Chondrocyte (in vitro differentiated cells): ENCODE measurements at places on chromosomes 2 and 18.

- DNase-seq = no peak
- peaks cover 2% of the 10 kb centered on the region for H3K27me3 ChIP-seq
- peaks cover 12% of the 10 kb centered on the region for H3K4me1 ChIP-seq
- no peaks in the 10 kb centered on the region for H3K36me3 ChIP-seq
- H3K27ac ChIP-seq = no peak overlapping the region
- H3K4me3 ChIP-seq = no peak overlapping the region
These were observed 62.4 kb upstream of the TCF4 start for GRCh38 chr18:55650363-55650870.

DNA sequence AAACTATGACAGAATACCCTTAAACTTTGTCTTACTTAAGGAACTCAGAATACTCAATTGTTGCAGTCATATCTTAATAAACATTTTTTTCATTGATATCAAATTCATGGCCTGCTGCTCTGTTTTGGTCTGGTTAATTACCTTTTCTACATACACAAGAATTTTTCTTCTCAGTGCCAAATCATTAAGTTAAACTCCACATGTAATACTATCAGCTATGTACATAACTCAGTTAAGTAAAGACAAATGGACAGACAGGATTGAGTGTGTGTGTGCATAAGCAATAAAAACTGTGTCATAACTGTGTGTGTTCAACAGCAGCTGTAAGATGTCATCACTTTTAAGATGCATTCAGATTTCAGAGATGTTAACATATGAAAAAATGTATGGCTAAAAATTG, 34.4 kb downstream of the VRK2 start:
- no peak for DNase-seq

GRCh38 chr18:70058916-70059315, 111.2 kb upstream of the CD226 start:
- peaks cover 5% of the 10 kb centered on the region for H3K36me3 ChIP-seq
- H3K27me3 ChIP-seq = no peaks in the 10 kb centered on the region
- no peak overlapping the region for H3K27ac ChIP-seq

GRCh38 chr2:108409768-108410167, 32.0 kb downstream of the SULT1C4 start:
- H3K27ac ChIP-seq = no peak overlapping the region
- no peak overlapping the region for H3K4me3 ChIP-seq
- H3K27me3 ChIP-seq = peaks cover 1% of the 10 kb centered on the region
- DNase-seq = no peak
- peaks cover 19% of the 10 kb centered on the region for H3K4me1 ChIP-seq

GRCh38 chr2:163291790-163292189, 444.0 kb downstream of the FIGN start:
- H3K4me1 ChIP-seq = no peaks in the 10 kb centered on the region
- H3K27ac ChIP-seq = no peak overlapping the region
- H3K36me3 ChIP-seq = no peaks in the 10 kb centered on the region
- no peak for DNase-seq
- H3K27me3 ChIP-seq = no peaks in the 10 kb centered on the region
- H3K4me3 ChIP-seq = no peak overlapping the region

- H3K27ac ChIP-seq = no peak overlapping the region
- H3K4me1 ChIP-seq = no peaks in the 10 kb centered on the region
- no peak overlapping the region for H3K4me3 ChIP-seq
These were observed 783.1 kb upstream of the LRRTM1 start for GRCh38 chr2:81087646-81088045.

DNA sequence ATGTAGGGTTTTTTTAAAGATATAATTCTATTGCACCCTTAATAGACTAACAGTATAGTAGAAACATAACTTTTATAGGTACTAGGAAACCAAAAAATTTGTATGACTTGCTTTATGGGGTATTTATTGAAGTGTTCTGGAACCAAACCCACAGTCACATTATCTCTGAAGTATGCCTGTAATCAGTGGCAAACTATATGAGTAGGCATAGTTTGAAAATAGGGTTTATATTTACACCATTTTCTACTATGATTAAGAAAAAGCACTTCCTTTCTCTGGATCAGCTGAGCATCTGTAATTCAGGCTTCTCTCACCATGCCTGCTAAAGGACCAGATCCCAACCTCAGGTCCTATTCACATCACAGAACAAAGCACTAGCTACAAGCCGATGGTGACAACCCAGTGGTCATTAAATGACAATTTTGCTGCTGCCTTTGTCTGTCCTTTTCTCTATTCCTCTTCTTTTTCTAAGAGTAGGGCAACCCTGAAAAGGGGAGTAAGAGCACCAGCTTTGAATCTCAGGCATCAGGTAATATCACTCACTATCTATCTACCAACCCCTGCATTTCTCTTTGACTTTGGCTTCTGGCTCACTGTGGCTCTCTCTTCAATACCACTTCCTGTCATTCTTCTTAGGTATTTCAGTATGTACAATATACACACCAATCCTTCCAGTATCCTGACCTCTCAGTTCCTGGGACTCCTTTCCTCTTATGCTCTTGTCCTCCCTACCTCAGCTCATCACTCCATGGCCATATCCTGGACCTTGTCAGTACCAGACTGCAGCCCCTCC, 14.4 kb downstream of the NEMP2 start:
- no peaks in the 10 kb centered on the region for H3K27me3 ChIP-seq
- no peak overlapping the region for H3K4me3 ChIP-seq
- H3K4me1 ChIP-seq = no peaks in the 10 kb centered on the region
- no peak overlapping the region for H3K27ac ChIP-seq
- H3K36me3 ChIP-seq = peaks cover 14% of the 10 kb centered on the region

GRCh38 chr2:223815186-223815883, 22.0 kb downstream of the AP1S3 start:
- H3K4me3 ChIP-seq = no peak overlapping the region
- no peaks in the 10 kb centered on the region for H3K27me3 ChIP-seq
- H3K4me1 ChIP-seq = peaks cover 53% of the 10 kb centered on the region
- no peaks in the 10 kb centered on the region for H3K36me3 ChIP-seq

GRCh38 chr18:61428266-61428665, 95.0 kb downstream of the CDH20 start:
- no peaks in the 10 kb centered on the region for H3K4me1 ChIP-seq
- H3K36me3 ChIP-seq = no peaks in the 10 kb centered on the region
- H3K4me3 ChIP-seq = no peak overlapping the region
- H3K27me3 ChIP-seq = peaks cover 8% of the 10 kb centered on the region
- DNase-seq = no peak
- H3K27ac ChIP-seq = no peak overlapping the region

DNA sequence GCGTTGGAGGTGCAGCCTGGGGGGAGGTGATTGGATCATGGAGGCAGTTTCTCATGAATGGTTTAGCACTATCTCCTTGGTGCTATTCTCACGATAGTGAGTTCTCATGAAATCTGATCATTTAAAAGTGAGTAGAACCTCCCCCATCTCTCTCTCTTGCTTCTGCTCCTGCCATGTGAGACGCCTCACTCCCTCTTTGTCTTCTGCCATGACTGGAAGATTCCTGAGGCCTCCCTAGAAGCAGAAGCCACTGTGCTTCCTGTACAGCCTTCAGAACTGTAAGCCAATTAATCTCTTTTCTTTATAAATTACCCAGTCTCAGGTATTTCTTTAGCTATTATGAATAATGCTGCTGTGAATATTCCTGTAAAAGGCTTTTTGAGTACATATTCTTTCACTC, 52.9 kb downstream of the SERPINB7 start:
- peaks cover 18% of the 10 kb centered on the region for H3K27me3 ChIP-seq
- H3K4me3 ChIP-seq = no peak overlapping the region
- no peaks in the 10 kb centered on the region for H3K4me1 ChIP-seq
- no peak for DNase-seq
- H3K36me3 ChIP-seq = no peaks in the 10 kb centered on the region

DNA sequence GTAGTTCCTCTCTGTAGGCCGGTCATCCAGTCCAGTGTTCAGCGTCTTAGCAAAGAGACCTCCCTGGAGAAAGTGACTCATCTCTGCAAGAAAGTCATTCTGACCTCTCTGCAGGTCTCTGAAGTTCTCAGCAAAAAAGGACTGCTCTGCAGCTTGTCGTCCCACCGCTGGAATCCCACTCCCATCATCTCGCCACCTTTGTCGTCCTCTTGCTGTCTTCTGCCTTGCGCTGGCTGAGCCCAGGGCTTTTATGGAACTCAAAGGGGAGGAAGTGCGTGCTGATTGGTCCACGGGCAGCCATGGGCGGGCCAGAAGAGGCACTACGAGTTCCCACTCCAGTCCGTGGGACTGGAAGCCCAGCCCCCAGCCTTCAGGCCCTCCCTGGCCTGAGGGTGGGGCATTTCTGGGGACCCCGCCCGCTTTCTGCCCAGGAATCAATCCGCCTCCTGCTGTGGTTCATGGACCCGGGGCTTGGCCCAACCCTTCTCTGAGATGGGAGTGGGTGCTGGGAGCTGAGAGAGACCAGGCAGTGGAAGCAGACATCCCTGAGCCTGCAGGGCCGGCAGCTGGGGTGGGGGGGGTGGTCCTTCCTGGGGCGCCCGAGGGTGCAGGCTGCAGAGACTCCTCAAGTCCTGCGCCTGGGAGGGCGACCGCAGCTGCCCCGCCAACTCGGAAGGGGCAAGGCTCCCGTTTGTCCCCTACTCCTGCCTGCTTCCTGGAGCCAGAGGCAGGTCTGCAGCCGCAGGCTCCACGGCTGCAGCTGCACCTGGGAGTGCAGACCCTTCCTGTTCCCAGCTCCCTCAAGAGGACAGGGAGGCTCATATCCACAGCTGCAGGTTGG, 660.7 kb upstream of the RAB6C start:
- H3K36me3 ChIP-seq = no peaks in the 10 kb centered on the region
- no peak for DNase-seq
- no peak overlapping the region for H3K27ac ChIP-seq
- H3K4me3 ChIP-seq = no peak overlapping the region
- no peaks in the 10 kb centered on the region for H3K27me3 ChIP-seq

DNA sequence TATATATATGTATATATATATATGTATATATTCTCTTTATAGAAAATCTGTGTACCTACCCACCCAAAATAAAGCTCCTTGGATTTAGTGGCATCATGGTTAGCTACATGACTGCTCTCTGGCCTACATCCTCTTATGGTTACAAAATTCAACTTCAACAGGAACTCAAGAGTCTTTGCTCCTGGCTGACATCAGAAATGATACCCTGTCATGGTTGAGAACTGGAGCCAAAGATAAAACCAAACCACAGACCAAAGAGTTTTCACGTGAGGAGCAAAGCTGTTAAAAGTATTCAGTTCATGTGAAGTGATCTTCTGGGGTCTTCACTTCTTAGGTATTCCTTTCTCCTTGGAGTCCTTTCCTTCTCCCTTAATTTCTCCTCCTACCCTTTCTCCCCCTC, 476.3 kb downstream of the SOX11 start:
- no peaks in the 10 kb centered on the region for H3K4me1 ChIP-seq
- H3K36me3 ChIP-seq = no peaks in the 10 kb centered on the region
- H3K4me3 ChIP-seq = no peak overlapping the region
- DNase-seq = no peak

DNA sequence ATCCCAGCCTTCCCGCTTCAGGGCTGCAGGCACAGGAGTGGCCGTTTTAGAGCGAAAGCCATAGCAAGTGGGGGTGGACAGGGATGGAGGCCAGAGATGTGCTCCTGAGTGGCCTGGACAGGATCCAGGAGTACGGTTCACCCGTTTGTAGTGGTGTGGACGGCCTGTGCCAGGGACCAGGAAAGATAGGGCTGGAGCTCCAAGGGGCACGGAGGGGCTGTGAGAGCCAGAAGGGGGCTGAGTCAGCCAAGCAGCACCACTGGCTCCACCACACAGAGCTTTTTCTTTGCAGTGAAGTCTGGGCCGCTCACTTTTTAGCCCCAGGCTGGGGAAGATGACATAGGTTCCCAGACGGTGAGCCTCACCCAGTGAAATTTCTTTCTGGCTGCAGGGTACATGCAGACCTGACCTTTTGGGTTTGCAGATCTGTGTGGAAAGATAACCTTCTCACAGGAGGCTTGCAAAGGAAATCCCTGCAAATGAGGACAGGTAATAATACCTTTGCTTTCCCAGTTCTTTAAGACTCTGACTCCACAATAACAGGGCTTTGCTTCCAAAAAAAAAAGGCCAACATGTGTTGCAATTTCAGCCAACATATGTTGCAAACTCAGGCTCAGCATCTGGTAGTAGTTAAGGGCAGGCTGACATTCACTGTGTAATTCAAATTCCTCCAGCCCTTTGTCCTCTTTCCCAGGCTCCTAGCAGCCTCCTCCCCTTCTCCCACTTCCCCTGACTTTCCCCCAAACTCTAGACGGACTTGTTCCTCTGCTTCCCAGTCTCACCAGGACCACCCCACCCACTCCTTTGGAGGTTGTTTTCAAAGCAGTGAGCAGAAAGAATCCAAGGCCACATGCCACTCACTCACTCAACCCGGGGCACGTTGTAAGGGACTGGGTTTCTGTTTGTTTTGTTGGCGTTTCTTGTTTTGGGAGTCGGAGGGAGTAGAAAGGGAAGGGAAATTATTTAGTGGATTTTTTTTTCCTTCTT, 20.3 kb upstream of the LAPTM4A start:
- H3K27ac ChIP-seq = peak overlapping the region; percentile 100
- H3K4me1 ChIP-seq = peaks cover 55% of the 10 kb centered on the region
- H3K4me3 ChIP-seq = peak overlapping the region; percentile 63
- H3K36me3 ChIP-seq = no peaks in the 10 kb centered on the region
- no peak for DNase-seq

- H3K27me3 ChIP-seq = peaks cover 27% of the 10 kb centered on the region
- DNase-seq = no peak
- no peak overlapping the region for H3K4me3 ChIP-seq
- H3K36me3 ChIP-seq = peaks cover 4% of the 10 kb centered on the region
- peaks cover 5% of the 10 kb centered on the region for H3K4me1 ChIP-seq
These were observed 36.3 kb upstream of the ITM2C start for GRCh38 chr2:230828272-230828961.

GRCh38 chr18:27428120-27428519, 243.0 kb upstream of the CHST9 start:
- no peak overlapping the region for H3K4me3 ChIP-seq
- H3K27ac ChIP-seq = no peak overlapping the region
- peaks cover 20% of the 10 kb centered on the region for H3K27me3 ChIP-seq
- DNase-seq = no peak
- H3K4me1 ChIP-seq = no peaks in the 10 kb centered on the region
